ENCODE measurements at places on chromosomes 4 and X.

DNA sequence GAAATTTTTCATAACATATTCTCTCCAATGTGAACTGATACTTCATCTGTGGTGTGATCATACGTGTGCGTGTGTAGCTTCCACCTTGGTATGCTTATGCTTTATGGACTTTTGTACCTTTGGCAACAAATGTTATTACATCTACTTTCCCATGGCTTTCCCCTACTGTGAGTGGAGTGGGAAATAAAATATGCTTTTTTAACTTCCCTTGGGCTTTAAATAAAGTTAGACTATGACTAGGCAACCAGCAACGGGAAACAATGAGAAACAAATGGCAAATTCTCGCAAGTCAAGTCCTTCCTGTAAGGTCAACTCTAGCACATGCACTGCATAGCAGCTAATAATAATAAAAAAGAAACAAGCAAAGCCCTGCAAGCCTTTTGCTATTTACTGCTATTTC is 205.0 kb upstream of the PDE5A start:
- no peak for DNase-seq

GRCh38 chrX:19745077-19745476 is 142.3 kb downstream of the SH3KBP1 start:
- no peak for DNase-seq

DNA sequence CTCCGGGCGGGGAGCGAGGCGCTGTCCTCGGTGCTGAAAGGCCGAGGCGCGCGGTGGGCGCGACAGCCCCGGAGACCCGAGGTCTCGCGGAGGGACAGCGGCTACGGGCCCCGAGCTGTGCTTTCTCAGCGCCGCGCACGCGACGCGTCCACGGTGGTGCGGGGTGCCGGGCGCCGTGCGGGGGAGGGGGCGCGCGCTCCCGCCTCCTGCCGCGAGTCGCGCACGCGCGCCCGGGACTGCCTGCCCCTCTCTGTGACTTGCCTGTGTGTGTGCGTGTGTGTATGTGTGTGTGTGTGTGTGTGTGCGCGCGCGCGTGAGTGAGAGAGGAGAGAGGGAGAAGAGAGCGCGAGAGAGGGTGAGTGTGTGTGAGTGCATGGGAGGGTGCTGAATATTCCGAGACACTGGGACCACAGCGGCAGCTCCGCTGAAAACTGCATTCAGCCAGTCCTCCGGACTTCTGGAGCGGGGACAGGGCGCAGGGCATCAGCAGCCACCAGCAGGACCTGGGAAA is at the start of gene GRIA2:
GRIA2 (plus strand) TSS at position 358 of the 511 bp plus-strand sequence. CDS start 315 bp downstream, outside the sequence.
- DNase-seq = no peak

DNA sequence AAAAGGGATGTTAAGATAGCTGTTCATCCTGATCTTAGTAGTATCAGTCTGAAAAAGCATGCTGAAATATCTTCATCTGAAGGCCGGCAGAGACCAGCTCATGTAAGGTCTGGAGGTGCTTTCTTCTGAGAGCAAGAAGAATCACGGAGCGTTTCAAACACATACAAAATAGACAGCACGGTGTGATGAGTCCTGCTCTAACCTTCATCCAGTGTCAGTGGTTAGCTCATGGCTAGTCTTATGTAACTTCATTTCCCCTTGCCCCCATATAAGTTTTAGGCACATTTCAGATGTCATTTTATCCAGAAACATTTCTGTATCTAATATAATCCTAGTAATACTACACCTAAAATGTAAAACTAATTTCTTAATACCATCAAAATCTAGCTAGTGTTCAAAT is 27.8 kb downstream of the ADD1 start:
- no peak for DNase-seq
